ENCODE measurements at places on chromosomes 2 and 18.

DNA sequence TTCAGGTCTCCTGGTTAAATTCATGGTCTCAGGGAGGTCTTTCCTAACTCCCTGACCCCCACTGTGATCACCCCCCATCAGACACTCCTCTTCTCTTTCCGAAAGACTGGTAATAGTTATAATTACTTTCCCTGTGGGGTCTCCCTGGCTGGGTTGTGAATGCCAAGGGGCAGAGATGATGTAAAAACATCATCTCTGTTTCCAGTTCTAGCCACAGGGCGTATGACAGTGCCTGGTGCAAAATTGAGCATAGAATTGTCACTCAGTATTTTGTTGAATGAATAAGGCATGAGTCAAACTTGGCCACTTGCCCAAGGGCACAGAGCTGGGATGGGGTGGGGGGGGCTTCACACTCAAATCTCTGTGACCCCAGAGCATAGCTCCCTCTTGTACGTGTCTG, 65.2 kb downstream of the LTBP1 start:
- no peak for DNase-seq

- no peak for DNase-seq
Measured at GRCh38 chr2:159775021-159775420, 23.0 kb downstream of the CD302 start.

GRCh38 chr2:218289639-218290315, 2.5 kb downstream of the TMBIM1 start:
- DNase-seq, result no peak

DNA sequence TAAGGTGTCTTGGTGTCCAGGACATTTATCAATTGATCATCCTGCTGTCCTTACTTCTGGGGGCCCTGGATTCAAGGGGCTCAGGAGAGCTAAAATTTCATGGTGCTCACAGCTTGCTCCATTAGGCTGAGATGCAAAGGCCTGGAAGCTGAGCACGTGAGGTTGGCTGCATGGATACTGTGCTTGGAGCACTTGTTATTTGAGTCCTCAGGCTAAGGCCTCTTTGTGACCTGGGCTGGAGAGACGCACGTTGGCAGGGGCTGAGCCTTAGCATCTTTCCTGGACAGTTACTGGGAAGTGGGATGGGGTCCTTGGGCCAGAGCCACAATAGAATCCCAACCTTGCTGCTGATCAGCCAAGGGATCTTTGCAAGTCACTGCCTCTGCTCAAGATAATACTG, 151.2 kb upstream of the HS6ST1 start:
- DNase-seq, result no peak

- no peak for DNase-seq
Measured at GRCh38 chr18:5626130-5626880, 82.5 kb upstream of the EPB41L3 start.

DNA sequence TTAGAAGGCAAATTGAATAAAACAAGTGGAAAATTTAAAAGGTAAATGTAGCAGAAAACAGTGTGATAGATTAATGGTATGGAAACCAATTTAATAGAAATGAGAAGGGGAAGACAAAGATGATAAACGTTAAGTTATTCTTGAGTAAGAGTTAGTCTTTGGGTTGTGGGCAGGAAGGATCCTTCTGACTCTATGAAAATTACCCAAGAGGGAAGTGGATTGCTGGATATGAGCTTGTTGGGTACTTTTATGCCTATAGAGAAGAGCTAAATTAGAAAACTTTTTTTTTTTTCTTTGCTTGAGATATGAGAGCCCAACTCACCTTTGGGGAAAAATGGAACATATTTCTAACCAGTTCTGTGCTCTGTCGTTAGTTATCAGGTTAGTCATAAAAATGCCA, 144.0 kb downstream of the LDLRAD4 start:
- no peak for DNase-seq

- DNase-seq, result no peak
Measured at GRCh38 chr2:25127646-25128045, 40.7 kb downstream of the POMC start.

DNA sequence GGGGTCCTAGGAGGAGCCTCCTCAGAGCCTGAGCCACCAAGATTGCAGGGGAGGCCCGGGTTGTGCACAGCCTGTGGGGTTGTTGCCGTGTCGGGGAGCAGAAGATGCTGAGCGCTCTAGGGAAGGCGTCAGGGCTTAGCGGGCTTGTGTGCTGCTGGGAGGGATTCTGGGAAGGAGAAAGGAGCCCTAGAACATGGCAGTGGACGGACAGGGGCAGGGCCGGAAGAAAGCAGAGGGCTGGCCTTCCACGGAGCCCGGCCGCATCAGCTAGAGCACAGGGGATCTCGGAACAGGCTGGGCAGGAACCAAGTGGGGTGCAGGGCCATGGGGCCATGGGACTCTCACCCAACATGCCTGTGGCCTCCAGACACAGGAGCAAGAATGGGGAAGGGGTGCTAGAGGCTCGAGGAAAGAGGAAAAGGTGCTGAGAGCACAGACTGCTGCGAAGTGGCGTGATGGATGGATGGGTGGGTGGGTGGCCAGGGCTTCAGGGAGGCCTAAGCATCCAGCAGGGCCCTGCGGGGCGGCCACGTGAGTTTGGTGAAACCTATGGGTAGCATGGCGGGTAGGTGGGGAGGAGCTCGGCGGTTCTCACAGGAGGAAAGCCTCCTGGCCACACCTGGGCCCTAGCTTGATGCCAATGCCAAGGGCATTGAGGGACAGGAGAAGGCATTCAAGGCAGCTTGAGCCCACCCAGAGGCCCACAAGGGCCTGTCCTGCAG, 35.8 kb downstream of the MTERF4 start:
- no peak for DNase-seq

- no peak for DNase-seq
Measured at GRCh38 chr2:45132551-45132950, 123.3 kb upstream of the SIX2 start.

DNA sequence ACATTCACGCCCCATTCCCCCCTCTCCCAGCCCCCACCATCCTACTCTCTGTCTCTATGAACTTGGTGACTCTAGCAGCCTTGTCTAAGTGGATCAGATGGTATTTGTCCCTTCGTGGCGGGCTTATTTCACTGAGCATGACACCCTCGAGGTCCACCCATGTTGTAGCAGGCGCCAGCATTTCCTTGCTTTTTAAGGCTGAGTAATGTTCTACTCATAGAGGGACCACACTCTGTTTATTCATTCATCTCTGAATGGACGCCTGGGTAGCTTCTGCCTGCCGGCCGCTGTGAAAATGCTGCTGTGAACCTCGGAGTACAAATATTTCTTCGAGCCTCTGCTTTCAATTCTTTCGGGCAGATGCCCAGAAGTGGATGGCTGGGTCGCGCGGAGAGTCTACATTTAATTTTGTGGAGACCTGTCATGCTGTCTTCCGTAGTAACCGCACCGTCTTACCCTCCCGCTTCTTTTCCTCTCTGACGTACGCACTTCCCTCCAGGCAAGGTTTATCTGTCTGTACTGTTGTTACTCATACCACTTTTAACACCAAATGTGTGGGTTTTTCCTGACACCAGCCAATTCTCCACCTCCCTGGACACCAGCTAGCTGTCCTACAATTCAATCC, 5.6 kb downstream of the CROCC2 start:
- DNase-seq, result no peak

DNA sequence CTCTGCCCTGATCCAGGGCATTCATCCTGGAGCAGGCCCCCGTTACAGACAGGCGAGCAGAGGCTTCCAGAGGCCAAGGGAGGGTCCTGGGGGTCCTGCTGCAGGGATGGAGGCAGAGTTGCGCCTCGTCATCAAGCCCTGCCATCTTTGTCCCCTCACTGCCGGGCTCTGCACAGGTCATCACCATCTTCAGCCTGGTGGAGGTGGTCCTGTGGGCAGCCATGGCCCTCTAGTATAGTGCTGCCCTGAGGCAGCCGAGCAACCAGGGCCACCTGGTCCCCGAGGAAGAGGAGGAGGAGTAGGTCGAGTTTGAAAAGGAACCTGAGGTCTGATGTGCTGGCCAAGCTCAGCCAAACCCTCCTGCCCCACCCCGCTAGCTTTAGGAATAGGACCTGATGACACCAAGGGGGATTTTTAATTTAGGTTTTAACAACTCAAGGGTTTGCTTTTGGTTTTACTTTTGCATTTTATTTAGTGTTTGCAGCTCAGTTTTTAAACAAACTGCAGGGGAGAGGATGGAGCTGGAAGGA, 8.8 kb upstream of the ALPI start:
- DNase-seq, result no peak

- no peak for DNase-seq
Measured at GRCh38 chr18:56453631-56454030, 184.8 kb downstream of the TXNL1 start.

GRCh38 chr2:17749753-17750438, 3.7 kb downstream of the SMC6 start:
- no peak for DNase-seq

DNA sequence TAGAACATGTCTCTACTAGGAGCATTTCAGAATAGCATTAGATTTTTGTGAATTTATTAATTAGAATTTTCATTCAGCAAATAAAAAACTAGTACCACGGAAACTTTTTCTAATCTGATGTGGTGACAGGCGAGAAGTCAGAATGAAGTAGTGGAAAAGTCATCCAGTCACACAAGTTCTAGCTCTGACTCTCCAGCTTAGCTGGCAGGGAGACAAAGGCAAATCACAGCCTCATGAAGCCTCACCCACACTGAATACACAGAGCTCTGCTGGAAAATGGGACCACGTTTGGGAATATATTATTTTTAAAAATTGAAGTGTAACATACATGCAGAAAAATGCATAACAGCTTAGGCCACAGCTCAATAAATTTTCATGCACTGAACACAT, 86.1 kb downstream of the L3MBTL4 start:
- no peak for DNase-seq

DNA sequence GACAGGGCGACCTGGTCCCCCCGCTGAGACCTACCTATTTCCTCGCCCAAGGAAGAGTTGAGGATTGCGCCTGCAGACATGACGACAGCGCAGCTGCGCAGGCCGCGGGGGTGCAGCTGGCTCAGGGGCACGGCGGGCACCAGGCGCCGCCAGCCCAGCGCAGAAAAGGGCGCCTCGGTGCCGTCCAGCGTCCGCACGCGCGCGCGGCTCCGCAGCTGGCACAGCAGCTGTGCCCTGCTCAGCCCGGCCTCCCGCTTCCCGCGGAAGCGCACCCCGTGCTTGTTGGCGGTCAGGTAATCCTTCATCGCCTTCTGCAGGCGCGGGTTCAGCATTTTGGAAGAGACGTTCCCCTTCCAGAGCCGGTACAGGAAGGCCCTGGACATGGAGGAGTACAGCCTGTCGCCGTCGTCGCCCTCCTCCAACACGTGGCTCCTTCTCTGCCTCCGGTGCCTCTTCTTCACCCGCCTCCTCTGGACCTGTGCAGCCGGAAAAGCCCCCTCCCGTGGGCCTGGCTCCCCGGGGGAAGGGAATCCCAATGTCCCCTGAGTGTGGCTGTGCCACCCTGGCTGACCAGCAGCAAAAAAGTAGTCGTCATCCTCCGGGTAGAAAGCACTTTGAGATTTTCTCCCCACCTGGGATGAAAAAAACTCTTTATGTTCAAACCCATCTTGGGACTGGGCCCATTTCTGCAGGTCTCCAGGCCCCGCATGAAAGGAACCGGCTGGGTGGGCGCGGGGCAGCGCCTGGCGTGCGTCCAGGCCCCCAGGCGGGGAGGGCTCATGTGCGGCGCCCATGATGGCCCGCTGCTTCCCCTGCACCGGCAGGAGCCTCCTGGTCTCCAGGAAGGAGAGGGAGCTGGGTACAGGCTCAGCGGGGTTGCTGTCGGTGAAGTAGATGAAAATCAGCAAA, 42.7 kb downstream of the ST6GAL2 start:
- no peak for DNase-seq

- DNase-seq, result no peak
Measured at GRCh38 chr2:102282678-102283091, 28.7 kb upstream of the IL1RL1 start.

- no peak for DNase-seq
Measured at GRCh38 chr2:191728750-191729624, 51.1 kb downstream of the NABP1 start.

- no peak for DNase-seq
Measured at GRCh38 chr2:181253438-181253837, 203.7 kb upstream of the ITGA4 start.

DNA sequence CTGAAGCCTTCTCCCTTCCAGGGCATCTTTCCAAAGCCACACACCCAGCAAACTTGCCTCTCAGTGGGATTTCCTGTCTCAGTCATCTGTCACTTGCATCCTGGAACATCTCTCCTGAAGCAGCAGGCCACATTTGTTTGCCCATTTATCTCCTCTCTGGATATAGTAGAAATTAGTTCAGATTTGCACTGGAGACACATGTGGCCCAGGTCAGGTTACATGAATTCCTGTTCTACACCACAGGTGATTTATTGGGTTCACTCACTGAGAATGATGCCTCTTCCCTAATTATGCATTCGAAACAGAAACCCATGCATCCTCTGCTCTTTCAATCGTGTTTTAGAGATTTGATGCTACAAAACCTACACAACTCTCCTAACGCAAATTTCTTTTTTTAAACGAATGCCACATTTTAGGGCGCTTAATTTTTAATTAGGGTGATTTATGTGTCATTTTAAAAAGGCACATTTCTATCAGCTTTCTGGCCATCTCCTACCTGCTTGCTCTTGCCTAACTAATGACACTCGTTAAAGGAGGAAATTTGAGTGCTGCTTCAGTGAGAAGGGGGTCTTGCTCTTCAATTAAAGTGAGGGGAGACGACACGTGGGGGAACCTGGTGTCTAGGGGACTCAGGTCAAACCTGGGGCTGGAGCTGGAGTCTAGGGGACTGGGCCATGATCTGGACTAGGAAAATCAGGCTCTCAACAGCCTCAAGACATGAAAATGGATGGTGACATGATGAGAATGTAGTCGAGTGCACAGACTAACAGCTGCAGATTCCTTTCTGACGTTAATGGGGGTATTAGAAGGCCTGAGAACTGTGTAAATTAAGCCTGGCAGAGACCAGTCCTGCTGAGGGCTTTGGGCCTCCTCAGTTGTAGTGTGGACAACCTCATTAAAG, 221.4 kb downstream of the CLIP4 start:
- no peak for DNase-seq

DNA sequence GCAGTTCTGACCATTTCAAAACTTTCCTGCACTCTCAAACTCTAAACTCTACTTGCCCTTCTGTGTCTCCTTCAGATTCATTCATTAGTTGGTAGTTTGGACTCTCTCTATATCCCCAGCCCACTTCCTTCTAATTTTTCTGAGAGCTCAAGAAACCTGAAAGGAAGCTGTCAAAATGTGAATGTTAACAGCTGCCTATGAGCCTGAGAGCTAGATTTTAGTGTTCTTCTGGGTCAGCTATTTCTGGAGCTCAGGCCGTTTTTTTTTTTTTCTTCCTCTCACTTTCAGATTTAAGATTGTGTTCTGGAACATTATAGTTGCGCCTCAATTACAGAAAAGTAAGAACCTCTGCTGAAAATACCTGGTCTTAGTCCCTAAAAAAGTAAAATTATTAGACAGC, 73.1 kb downstream of the RTN4 start:
- no peak for DNase-seq

- DNase-seq, result no peak
Measured at GRCh38 chr2:20509770-20510490, 63.1 kb downstream of the RHOB start.

DNA sequence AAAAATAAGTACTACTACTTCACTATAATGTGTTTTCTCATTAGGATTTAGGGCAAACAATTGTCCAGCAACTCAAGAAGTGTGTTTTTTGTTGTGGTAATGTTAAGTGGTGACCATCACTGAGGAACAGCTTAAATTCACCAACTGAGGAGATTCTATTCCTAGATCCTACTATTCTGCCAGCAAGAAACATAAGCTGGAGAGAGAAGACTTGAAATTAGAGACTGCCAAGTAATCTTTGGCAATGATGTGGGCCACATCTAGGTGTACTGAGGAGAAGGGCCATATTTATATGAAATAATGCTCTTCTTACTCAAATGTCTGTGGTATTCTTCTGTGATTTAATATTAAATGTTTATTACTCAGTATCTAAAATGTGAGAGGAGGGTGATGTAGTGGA, 44.3 kb upstream of the MSTN start:
- no peak for DNase-seq

- DNase-seq, result no peak
Measured at GRCh38 chr2:196244516-196244915, 73.1 kb upstream of the STK17B start.
